ENCODE measurements at places on chromosomes 5 and 9.

DNA sequence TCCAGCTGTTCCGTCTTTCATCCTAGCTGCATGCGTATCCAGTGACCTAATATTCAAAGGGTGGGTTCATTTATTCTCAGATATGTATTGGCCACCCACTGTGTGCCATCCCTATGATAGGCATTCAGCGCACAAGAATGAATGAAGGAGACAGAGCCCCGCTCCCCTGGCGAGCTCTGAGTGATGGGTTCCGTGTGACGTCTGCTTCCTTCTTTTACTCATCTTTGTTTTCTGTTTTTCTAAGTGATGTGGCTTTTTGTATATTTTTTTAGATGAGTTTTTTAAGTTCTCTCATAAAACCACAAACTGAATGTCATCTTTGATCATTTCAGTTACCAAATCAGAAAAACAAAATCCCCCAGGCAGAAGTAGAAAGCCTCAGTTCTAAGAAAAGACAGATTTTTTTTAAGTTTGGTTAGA is 168.3 kb upstream of the OTULINL start:
- DNase-seq = no peak

- DNase-seq = no peak
These were observed 3.2 kb upstream of the NSD1 start for GRCh38 chr5:177130211-177131018.

DNA sequence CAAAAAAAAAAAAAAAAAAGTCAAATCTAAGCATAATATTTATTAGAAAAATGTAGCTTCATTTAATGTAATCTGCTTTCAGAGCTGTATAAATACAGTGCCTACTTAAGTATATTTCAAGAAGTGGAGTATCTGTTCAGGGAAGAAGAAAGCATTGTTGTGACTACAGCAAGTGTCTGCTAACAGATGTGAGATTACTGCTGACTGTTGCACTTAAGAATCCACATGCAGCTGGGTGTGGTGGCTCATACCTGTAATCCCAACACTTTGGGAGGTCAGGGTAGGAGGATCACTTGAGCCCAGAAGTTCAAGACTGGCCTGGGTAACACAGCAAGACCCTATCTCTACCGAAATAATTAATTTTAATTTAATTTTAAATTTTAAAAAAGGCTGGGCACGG is 19.0 kb downstream of the KDM3B start:
- DNase-seq = no peak

- no peak for DNase-seq
These were observed 92.0 kb downstream of the SH3TC2 start for GRCh38 chr5:148970876-148971275.

- no peak for DNase-seq
These were observed 42.3 kb upstream of the MCTP1 start for GRCh38 chr5:95327211-95327610.

DNA sequence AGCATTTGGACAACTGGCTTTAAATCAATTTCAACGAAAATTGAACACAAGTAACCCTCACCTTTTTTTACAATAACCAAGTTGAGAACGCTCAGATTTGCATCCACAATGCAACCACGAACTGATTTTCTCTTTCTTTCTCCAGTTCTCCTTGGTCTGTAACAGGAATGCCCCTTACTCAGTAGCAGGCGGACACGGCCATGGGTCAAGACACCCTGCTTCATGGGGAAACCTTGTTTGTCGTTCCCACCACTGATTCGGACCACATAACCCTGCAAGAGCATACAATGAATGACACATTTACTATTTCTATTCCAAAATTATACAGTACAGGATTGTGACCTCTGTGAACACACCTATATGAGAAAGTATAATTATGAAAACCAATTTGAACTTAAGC is 1.4 kb downstream of the RPS6 start:
- no peak for DNase-seq

DNA sequence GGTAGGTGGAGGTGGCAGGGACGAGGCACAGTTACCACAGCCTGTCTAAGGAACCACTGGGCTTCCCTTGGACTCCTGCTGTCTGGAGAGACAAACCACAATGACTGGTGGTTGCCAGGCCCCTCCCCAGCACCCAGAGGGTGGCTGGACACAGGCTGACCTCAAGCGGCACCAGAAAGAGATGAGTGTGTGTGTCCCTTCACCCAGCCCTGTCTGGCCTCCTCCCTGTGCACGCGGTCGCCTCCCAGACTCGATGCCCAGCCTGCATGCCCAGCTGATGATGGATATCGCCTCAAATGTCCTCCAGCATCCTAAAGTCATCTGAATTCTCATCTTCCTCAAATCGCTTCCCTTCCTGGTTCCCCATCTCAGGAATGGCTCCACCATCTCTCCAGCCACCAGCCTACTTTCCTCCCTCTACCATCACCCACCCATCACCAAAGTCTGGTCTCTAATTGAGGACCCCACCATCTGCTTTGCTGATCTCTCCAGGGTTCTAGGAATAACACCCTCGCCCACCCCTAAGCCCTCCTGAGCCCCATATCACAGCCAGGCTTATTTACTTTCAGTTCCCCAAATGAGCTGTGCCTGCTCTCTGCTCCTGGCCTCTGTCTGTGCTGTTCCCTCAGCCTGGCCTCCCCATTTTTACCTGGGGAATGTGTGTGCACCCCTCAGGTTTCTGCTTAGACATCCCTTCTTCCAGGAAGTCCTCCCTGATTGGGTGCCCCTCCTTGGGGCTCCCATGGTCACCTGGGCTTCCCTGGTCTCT is 52.5 kb upstream of the GGTA1 start:
- no peak for DNase-seq

GRCh38 chr9:92564982-92565381 is 29.2 kb upstream of the ECM2 start:
- no peak for DNase-seq

DNA sequence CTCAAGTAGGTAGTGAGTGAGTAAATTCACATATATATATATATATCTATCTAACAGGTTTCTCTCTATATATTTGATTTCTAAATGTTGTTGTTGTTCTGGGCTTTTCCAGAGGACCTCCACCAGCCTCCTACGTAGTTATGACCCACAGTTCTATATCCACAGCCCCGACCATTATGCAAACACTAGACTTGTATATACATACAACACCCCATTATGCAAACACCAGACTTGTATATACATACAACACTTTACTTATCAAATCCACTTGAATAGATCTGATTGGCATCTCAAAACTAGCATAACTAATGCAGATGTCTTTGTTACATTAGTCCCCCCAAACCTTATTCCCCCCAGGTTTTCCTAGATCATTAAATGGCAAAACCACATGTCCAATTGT is 108.7 kb downstream of the JAKMIP2 start:
- no peak for DNase-seq

GRCh38 chr5:143085319-143085917 is 315.2 kb downstream of the ARHGAP26 start:
- DNase-seq = no peak
